ENCODE measurements at places on chromosomes 2 and 18. TPM values are rescaled to one million over a fixed set of nuclear protein-coding genes. Genes with fewer than 3 reads are reported as not detected.
A peak's percentile ranks its signal among the peaks of the same experiment; 100 is the strongest.

DNA sequence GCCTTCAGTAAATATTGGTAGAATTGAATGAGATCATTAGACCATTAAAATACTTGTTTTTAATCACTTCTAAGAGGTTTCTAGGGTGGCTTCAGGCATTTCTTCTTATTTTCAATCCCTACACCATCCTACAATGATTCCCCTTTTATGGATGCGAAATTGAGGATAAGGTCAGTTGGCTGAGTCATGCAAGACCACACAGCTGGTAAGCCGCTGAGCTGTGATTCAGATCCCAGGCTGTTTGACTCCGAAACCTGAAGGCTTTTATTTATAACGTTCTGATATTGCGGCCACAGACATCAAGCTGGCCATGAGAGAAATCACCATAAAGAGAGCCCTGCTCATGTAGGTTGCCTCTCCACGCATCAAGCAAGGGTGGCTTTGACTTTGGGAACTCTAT lies 133.4 kb downstream of the VAPA start:
- peak; percentile 90 for DNase-seq

- DNase-seq = no peak
Measured at GRCh38 chr2:68907920-68908253, 36.7 kb upstream of the BMP10 start.

- DNase-seq = no peak
Measured at GRCh38 chr18:44048435-44048834, 632.3 kb upstream of the SETBP1 start.

GRCh38 chr2:160353166-160353565 lies 140.4 kb downstream of the RBMS1 start:
- no peak for DNase-seq

DNA sequence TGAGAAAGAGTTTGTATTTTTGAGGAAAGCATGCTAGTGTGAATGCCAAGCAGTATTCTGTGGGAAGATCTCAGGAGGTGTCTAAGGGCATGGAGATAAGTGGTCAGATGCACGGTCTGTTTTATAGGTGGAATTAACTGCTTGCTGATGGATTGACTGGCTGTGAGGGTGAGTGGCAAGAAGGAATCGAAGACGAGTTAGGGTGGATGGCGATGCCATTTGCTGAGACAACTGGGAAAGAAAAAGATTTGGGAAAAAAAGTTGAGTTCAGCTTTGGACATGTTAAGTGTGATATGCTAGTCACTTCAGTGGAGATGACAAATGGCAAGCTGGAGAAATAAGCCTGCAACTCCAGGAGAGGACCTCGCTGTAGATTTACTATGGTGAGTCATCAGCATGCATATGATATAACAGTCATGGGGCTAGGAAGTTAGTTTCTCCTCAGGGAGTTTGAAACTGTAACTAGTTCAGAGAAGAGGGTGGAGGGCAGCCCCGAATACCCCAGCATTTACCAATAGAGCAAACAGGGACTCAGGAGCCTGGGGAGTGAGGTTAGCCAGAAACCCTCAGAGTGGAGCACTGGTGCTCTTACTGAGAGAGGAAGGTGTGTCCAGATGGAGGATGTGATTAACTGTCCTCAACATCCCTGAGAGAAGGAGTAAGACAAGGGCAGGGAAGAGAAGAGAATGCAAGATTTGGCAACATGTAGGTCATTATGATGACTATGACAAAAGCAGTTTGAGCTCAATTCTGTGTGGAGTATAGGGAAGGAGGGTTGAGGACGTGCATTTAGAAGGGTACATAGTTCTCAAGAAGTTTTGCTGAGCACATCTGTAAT lies 2.0 kb upstream of the HK2 start:
- DNase-seq = no peak

- DNase-seq = peak; percentile 59
Measured at GRCh38 chr18:9673296-9674251, 34.5 kb upstream of the RAB31 start.

- DNase-seq = no peak
Measured at GRCh38 chr2:5544205-5544786, 147.9 kb upstream of the SOX11 start.

GRCh38 chr18:60895181-60895580 lies 438.0 kb upstream of the CDH20 start:
- DNase-seq = no peak

DNA sequence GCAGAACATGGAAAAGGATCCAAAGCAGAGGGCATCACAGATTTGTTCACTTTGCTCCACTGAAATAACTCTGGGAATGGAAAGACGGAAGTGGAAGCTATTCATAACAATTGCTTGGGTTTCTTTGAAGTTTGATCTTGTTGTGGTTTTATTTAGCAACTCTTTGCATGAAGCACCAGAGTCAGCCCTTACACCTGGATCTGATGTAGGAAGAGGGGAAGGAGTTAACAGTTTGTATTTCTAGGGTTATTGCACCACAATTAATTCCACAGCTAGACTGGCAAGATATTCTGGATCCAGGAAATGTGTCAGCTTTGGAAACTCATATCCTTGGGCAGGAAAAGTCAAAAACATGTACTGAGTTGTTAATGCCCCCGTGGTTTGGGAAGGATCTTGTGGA lies 1143.4 kb downstream of the CNTNAP5 start:
- DNase-seq = no peak

GRCh38 chr2:232214053-232214452 lies 164.5 kb upstream of the ALPP start:
- no peak for DNase-seq

Gene CAVIN2
- 28.1 TPM for total RNA-seq

Gene CIDEA
- total RNA-seq = not detected

Gene UGT1A3
- total RNA-seq = not detected

Gene CNGA3
- not detected for total RNA-seq

Gene GREB1L
- total RNA-seq = 0.81 TPM

Data from SJSA1 (cell line).